NCI-H2029 treated with DMSO at 0.1 percent for 48 hours (cell line): ENCODE measurements at places on chromosomes 5 and 9.

- no peak for DNase-seq
Observed at GRCh38 chr5:176542596-176543427, 5.6 kb upstream of the RNF44 start.

DNA sequence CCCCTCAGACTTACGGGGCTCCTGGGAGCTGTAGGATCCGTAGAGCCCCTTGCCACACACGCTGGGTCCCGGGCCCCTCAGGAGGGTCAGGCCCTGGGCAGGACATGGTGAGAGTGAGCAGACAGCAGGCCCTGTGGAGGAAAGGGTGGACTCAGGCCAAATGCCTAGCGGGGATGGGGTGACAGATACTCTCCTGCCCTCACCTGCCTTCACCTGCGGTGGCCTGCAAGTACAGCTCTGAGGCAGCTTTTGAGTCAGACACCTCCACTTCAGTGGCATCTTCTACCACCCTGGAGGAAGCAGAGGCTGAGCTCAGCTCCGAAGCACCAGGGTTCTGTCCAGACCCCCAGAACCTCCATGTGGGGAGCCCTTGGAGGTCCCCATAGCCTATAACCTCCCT lies 26.2 kb downstream of the SLC35A4 start:
- DNase-seq, result no peak

GRCh38 chr5:169864483-169864882 lies 115.8 kb downstream of the INSYN2B start:
- DNase-seq, result no peak

- peak; percentile 84 for DNase-seq
Observed at GRCh38 chr5:5025774-5026408, 114.2 kb upstream of the ADAMTS16 start.

GRCh38 chr9:23590276-23591000 lies 235.6 kb downstream of the ELAVL2 start:
- DNase-seq, result no peak

DNA sequence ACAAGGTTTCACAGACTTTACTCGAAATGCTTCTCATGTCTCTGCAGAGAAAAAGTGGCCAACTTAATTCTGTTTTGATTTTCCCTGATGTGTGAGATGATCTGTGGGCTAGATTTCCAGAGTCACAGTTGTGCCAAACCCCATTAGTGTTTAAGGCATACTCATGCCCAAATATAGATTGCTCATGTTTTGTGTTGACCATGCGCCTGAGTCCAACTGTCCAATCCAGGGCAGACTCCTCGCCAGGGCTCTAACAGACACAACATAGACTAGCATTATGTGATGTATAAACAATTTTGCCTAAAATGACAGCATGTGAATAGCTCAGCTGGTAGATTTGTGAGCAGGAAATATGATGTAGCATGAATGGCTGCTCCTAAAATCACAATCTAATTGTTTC lies 128.1 kb downstream of the PRDM6 start:
- no peak for DNase-seq

GRCh38 chr9:125663127-125663526 lies 43.9 kb downstream of the MAPKAP1 start:
- DNase-seq, result no peak

DNA sequence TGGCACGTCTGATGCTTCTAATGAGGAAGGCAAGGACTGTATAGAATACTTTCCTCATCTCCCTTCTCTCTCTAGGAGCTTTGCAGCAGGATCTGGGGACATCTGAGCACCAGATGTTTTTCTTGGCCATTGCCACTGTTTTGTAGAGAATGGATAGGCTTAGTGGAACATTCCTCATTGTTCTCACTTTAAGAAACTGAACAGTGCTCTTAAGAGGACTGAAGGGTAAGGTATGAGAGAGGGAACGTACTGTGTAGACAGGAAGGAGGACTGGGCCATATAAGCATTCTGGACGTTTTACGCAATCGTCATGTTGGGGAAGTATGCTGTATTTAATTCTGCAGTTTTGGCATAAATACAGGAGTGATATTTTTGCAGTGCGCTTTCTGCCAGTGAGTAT lies 70.6 kb downstream of the SMARCA2 start:
- DNase-seq, result no peak

DNA sequence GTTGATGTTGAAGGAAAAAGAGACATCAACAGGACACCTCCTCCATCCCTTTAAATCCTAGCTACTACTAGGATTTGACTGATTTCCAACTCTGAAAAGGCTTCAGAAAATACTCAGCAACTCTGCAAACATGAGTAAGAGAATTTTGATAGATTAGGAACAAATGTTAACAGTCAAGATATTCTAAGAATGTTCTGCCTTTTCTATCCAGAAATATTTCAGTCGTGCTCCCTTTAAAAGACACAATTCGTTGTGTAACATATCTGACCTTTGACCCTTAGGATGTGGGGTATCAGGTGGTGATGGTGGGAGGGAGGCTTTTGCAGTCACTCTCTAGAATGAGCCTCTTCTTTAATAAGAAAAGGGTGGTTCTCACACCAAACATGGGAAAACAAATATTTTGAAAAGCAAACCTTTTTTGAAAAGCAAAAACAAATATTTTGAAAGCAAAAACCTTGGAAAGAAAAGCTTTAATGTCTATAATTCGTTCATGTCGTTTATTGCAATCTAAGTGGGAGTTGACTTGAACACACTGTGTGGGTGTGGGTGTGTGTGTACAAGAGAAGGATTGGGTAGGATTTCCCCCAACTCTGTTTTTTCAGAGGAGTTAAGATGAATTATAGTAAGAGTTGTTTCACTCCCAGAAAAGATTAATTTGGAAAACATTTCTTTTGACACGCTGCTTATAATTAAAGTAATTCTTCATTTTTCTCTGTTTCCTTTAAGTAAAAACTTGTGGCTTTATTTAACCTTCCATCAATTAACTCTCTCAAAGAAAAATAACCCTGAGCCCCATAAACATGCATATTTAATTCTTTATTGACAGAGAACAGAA lies 152.8 kb downstream of the TMEM167A start:
- DNase-seq, result no peak

DNA sequence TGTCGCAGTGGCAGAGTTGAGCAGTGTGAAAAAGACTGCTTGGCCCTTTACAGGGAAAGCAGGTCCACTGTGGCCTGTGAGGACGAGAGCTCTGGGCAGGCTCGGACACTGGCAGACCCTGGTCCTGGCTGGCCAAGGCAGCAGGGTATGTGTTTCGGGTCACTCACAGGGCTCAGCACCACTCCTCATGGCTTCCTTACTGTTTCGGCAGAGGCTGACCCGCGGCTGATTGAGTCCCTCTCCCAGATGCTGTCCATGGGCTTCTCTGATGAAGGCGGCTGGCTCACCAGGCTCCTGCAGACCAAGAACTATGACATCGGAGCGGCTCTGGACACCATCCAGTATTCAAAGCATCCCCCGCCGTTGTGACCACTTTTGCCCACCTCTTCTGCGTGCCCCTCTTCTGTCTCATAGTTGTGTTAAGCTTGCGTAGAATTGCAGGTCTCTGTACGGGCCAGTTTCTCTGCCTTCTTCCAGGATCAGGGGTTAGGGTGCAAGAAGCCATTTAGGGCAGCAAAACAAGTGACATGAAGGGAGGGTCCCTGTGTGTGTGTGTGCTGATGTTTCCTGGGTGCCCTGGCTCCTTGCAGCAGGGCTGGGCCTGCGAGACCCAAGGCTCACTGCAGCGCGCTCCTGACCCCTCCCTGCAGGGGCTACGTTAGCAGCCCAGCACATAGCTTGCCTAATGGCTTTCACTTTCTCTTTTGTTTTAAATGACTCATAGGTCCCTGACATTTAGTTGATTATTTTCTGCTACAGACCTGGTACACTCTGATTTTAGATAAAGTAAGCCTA lies 15.7 kb downstream of the SQSTM1 start:
- DNase-seq, result no peak

DNA sequence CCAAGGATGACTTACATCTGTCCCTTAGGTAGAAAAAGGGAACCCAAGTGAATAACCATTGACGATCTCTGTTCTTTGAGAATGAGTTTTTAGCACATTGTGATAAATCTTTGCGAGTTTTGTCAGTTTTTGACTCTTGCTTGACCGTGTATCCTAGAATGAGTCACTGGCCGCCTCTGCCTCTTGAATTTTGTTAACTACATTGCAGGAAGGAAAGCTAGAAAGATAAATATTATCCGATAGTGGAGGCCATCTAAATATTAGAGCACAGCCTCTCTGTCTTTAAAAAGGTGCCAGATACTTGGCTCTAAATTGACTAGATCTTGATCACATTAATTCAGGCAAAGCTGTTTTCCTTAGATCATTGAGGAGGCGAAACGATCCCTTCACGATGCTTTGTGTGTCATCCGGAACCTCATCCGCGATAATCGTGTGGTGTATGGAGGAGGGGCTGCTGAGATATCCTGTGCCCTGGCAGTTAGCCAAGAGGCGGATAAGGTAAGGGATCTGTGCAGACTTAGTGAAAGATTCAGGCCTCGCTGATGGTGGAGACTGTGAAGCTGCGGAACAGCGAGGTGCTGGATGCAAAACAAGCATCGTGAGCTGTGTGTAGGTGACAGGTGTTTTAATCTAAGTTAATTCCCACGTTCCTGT lies 12.2 kb downstream of the CCT5 start:
- no peak for DNase-seq

- DNase-seq, result no peak
Observed at GRCh38 chr5:136631186-136631585, 265.8 kb upstream of the TRPC7 start.

DNA sequence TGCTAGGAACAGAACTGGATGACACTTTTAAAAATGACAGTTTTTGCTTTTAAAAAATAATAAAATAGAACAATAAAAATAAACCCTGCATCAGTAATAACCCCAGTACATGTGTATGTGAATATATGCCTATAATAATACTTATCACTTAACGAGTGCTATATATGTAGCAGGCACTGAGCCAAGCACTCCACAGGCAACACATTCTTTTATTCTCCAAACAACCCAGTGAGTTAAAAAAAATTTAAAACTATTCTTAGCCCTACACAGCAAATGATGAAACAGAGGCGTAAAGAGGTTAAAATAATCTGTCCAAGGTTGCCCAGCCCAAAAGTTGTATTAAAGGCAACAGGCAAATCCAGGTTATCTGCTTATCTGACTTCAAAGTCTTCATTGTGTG lies 124.5 kb upstream of the SMIM23 start:
- DNase-seq, result no peak

DNA sequence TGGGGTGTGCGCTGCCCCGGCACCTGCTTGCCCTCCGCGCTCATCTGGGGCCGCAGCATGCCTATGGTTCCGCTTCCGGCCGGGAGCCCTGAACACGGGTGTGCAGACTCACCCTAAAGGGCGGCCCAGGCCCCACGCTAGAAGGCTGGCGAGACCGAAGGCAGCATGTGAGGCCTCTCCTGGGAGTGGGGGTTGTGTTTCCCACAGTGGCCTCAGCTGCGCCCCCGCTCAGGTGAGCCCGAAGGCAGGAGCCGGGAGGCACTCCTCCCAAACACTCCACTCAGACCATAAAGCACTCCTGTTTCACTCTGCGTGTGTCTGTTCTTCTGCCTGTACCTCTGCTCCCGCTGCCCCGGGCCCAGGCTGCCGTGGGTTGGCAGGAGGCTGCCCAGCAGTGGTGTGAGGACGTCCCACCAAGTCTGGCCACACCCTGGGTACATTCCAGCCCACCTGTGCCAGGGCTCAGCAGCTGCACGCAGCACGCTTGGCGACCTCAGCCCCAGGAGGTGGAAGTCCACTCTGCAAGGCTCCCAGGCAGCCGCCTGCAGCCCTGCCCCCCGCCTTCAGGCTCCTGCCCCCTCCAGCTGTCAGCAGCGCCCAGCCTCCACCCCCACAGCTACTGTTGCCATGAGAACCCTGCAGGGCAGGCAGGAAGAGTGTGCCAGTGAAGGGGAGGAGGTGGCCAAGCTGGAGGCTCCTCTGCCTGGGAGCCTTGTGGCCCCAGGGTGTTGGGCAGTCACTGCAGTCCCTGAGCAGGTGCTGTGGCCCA lies 1.2 kb upstream of the AJM1 start:
- peak; percentile 42 for DNase-seq

DNA sequence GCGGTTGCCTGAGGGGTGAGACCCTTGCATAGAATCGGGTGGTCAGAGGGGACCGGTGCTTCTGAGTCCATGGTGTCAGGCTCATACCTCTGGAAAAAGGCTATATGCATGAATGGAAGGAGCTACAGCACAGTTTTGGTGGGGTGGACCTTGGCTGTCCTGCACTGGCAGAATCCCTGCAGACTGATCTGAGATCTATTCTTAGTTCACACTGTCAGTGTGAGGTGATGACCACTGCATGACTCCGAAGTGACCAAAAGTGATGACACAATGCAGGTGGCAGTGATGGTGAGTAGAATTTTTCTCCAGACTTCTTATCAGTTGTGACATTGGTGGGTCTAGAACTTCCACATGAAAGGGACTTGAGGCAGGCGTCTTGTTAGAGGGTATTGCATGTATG lies 105.2 kb upstream of the SLC28A3 start:
- no peak for DNase-seq

DNA sequence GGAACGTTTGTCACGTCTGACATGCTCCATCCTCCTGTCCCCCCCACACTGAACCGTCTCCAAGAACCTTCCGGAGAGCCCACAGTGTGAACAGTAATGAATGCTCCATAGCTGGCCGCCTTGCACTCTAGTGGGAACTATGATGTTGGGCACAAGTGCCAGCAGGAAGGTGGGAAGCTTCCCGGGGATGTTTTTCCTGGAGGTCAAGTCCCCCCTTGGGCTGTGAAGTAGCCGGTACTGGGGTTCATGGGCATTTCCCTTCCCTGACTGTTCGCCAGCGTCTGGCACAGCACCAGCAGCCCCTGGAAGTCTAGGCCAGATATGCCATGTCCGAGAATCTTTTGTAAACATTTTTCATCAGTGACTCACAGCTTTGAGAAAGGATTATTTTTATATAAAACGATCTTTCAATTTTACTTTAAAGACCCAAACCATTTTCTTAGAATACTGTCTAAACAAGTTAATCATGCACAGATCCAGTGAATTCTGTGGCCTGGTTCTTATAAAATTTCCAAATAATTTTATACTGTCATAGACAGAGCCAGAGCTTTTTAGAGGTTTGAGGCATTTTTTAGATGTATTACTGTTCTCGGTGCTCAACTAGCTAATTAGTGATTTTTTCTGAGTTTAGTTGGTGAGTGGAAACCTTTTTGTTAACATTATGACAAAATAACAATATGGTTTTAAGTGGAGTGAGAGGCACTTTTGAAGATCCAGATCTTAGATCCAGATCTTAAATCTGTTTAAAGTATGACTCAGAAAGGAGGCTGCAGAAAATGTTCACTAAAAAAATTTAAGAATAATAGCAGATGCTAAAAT lies 11.6 kb downstream of the ABL1 start:
- DNase-seq, result no peak

- DNase-seq, result peak; percentile 74
Observed at GRCh38 chr9:124774129-124774978, 2.6 kb upstream of the OLFML2A start.

DNA sequence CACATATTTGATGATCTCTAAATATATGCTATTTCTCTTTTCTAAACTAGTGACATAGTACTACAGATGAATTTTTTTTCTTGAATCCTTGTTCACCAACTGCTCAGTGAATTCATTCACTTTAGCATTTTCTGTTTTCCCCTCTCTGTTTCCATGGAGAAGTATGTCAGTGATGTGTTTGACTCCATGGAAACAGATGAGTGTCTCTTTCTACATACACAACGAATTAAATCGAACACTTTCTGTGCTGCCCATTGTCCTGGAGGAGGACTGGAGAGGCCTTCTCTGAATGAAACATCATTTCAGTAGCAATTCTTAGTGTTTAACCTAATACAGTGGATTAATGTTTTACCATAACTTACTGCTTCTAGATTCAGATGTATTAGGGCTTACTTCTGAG lies 9.5 kb downstream of the INVS start:
- DNase-seq, result no peak
